ENCODE measurements at places on chromosomes 5 and 9.
A peak's percentile ranks its signal among the peaks of the same experiment; 100 is the strongest.

GRCh38 chr5:148206620-148207019, 3.8 kb downstream of the SPINK6 start:
- no peak for DNase-seq

- DNase-seq = no peak
These were observed 18.7 kb upstream of the PSD2 start for GRCh38 chr5:139776861-139777260.

GRCh38 chr9:36187414-36187813, 3.3 kb upstream of the CLTA start:
- DNase-seq = no peak

DNA sequence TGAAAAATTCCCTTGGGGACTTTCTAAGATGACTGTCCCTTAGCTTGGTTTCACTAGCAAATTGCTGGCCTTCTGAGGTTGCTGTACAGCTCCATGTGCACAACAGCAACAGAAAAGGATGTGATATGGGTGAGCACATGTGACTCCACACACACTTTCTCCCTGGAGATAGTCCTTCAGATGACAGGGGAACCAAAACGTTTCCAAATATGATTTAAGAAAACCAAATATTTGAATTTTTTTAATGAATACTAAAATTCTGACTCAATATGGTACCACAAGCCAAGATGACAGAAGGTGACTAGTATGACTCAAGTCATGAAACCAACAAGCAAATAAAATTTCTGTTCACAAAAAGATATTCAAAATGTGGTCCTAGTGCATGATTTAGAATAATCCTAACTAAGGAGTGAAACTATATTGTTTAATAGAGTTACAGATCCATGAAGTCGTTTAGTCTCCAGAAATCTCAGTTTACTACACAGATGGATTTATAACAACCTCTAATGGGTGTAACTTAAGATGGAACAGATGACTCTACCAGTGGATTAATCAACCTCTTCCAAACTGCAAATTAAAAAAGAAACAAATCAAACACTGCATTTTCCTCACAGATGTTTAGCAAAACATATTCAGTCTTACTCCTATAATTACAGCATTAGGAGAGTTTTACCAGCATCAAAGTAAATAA, 144.8 kb upstream of the PIK3R1 start:
- DNase-seq = no peak

DNA sequence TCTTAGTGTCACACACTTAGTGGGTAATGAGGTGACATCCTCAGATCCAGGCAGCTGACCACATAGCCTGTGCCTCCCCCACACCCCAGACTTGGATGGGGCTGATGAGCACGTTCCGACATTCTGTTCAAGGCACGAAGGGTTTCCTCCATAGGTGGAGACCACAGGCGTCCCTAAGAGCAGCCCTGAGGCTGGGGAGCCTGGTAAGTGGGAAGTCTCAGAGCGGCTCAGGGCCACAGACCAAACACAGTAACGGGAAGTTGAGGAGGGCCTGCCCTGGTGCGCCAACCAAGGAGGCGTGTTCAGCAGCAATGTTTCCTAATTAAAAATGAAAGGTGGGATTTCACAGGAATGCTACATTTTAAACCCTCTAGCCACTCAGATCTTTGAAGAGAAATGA, 102.3 kb upstream of the PHYKPL start:
- DNase-seq = no peak

DNA sequence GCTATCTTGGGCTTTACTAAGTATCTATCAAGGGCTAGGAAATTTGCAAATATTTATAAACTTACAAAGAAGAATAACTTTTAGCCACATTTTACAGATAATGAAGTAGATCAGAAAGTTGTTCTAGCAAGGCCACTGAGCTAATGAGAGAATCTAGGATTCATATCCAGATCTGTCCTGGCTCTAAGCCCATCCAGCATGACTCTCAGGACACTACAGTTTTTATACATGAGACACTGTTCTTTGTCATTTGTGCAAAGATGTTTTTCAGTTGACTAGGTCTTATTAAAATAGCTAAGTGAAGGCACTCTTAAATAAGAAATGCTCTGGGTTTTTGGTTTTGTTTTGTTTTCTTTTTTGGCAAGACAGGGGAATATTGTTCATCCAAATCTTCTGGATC, 273.1 kb downstream of the GABRB2 start:
- DNase-seq = no peak

DNA sequence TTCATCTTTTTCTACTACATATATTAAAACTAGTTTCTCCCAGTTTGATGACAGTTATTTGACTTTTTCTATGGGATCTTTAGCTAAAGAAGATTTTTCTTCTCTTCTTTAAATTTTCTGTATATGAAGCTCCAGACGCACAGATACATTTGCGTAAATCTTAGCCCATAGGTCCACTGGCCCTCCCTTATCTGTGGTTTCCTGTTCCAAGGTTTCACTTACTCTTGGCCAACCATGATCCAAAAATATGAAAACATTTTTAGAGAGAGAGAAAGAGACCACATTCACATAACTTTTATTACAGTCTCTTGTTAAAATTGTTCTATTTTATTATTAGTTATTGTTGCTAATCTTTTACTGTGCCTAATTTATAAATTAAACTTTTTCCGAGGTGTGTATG, 270.2 kb upstream of the DAPK1 start:
- DNase-seq = no peak

GRCh38 chr9:123407217-123407851, 51.3 kb downstream of the CRB2 start:
- DNase-seq = no peak

DNA sequence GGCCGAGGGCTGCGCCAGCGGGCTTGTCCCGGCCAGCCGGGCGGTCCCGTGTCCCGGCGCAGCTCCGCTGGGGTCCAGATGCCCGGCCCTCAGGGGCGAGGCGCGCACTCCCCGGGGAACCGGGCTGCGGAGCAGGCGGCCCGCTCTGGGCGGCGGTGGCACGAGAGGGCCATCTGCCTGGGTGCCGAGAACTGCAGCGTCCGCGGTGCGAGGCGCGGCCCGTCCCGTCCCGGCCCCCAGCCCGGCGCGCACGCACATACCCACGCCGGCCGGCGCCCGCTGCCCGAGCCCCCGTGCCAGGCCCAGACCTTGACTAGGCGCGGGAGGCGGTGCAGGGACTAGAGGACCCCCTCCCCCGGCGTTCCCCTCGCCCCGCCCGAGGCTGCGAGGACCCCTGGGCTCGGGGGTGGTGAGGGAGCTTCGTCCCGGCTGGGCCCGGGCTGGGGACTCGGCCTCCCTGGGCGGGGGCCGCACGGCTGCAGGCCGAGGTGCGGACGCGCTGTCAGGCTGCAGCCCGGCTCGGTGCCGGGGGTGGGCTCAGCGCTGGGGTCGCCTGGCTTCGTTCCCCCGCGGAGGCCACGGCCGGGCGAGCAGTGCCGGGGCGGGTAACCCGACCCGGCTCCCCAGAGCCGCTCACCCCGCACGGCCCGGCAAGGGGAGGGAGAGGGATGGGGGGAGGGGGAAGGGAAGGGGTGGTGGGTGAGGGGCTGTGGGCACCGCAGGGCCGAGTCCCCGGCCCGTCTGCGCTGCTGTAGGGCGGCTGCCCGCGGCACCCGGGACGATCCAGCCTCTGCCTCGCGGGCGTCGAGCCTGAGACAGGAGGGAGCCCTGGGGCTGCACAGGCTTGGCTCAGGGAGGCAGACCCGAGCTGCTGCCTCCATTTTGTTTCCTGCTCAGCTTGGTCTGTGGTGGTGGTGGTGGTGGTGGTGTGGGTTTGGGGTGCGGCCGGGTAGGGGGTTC, 1.2 kb upstream of the NSD1 start:
- DNase-seq = peak; percentile 41

- no peak for DNase-seq
These were observed 104.9 kb downstream of the KLHL3 start for GRCh38 chr5:137630972-137631370.

- no peak for DNase-seq
These were observed 72.1 kb downstream of the ADRB2 start for GRCh38 chr5:148898413-148899075.

DNA sequence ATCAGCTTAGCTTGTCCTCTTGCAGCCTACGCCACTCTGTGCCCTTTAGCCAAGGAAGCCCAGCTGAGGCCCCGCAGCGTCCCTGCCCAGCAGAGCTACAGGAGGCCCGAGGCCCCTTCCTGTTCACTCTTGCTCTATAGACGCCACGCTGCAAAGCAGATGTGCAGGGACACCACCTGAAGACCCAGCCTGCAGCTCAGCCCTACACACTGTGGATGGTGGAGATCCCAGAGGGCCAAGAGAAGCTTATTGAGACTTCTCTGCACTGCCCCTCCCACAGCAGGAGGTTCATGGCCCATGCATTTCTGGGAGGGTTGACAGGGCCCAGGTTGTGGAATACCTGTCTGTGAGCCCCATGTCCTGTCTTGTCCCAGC, 33.6 kb downstream of the IRF1 start:
- no peak for DNase-seq

GRCh38 chr9:122695696-122696095, 20.8 kb downstream of the OR1L3 start:
- DNase-seq = no peak

DNA sequence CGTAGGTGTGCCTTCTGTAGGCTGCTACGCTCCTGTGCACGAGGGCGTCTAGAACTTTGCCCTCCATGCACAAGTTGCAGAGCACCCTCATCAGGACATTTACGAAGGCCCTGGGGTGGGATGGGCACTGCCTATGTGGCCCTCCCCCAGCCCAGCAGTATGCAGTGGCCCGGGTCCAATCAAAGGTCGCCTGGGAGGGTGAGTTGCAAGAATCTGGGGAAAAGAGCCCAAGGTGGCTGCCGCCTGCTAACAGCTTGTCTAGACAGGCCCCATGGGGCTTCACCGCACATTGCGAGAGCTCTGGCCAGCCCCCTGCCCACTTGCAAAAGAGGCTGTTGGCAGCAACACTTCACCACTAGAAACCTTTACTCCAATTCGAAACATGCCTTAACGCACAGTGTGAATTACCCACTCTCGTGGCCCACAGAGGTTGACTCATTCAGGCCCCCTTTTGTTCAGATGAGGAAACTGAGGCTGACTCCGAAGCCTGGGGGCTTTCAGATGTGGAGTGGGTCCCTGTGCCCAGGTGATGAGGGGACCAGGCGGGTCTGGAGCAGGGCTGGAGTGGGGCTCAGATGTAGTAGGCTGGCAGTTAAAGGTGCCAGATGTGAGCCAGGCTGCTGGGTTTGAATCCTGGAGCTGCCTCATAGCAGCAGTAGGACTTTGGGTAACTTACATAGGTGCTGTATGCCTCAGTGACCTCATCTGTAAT, 31.8 kb upstream of the IL17B start:
- no peak for DNase-seq

DNA sequence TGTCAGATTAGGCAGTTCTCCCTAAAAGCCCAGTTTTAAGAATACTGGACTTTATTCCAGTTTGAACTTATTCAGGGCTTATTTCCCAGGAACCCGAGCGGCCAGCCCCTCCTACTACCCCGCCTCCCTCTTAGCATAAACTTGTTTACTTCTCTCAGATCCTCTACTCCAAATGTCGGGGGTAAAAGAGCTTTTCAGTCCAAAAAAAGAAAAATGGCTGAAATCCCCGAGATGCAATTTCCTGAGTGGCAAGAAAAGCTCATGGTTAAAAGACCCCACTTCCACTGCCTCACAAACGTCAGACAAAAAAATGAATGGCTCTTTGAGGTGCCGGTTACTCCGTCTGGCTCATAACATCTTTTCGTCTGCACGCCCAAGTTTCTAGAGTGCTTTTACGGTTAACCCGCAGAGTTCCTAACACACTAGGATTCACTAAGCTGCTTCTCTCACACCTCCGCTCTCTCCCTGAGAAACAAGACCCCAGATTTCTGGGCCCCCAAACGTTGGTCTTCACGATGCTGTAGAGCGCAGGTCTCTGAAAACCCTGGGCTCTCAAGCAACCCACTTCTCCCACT, 402 bp downstream of the BRD8 start:
- DNase-seq = peak; percentile 3

DNA sequence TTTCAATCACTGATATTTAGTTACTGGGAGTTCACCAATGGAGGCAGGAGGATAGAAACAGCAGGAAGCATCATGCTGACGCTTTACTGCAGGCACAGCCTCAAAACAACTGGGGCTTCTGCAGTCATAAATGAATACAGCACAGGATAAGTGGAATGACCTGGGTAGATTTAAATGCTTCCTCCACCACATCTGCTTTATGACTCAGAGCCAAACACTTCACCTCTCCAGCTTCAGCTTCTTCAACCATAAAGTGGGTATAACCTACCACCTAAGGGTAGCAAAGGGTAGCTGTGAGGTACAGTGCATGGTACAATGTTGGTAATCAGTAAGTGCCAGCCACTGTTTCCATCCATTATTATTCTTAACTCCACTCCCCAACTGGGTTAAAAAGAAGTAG, 28.4 kb downstream of the RASEF start:
- DNase-seq = no peak

GRCh38 chr5:103829585-103829984, 267.0 kb upstream of the NUDT12 start:
- no peak for DNase-seq

- DNase-seq = no peak
These were observed 25.6 kb downstream of the FBXW11 start for GRCh38 chr5:171980792-171981191.

DNA sequence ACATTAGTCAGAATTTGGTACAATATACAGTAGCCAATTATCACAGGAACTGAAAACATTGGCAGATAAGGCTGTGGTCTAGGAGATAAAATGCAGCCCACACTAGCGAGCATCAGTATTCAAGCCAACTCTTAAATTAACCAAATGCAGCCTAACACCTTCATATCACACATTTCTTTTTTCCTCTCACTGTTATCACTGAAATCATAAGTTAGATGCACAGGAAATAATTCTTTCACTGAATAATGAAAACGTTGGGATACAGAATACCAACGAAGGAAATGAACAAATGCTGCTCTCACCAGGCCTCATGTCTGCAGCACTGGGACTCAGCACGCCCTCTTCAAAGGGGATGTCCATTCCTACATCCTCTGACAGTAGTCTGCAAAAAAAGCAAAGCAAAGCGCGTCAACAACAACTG, 109.1 kb upstream of the PCA3 start:
- DNase-seq = no peak

DNA sequence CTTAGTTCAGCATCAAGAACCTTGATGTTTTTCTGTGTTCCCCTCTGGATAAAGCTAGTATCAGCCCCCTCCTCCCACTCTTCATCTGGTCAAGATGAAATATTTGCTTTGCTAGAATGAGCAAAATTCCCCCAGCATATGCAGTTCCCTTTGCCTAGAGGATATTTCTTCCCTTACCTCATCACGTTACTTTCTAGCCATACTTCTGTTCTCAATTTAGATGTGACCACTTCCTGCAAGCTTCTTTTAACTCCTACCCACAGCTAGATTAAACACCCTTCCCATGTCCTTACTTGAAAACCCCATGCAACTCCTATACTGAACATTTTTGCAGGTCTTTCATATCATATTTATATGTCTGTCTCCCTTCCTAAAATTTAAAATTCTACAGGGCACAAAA, 178.9 kb upstream of the TUSC1 start:
- DNase-seq = no peak

DNA sequence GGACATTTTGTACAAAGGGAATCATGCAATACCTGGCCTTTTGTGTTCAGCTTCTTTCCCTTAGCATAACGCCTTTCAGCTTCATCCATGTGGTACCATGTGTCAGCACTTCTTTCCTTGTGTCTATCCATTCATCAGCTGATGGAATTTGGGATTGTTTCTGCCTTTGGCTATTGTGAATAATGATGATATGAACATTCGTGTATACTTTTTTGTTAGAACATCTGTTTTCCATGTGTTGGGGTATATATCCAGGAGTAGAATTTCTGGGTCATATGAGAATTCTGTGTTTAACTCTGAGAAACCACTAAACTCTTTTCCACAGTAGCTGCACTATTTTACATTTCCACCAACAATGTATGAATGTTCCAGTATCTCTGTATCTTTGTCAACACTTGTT, 14.8 kb upstream of the PRRC2B start:
- no peak for DNase-seq

GRCh38 chr9:136259517-136259813, 13.9 kb upstream of the QSOX2 start:
- no peak for DNase-seq

Data from substantia nigra (tissue), 51 donors.